ENCODE measurements at places on chromosomes 1 and 21.

- DNase-seq = no peak
Measured at GRCh38 chr21:20215959-20216358, 782.2 kb upstream of the NCAM2 start.

DNA sequence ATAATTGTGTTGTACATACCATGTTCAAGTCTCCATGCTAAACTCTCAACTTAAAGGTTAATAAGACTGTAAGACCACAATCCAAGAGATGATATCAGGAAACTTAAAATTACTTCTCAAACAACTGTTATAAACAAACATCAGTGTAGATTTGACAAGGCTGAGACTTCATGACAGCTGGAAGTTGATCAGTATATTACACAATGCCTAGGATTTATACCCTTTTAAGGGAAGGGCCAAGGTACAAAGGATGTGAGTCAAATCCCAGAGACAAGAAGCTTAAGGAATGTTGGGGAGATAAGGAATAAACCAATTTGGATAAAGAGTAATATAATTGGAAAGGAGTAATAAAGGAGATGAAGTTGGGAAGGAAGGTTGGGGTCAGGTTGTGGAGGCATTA lies 98.8 kb downstream of the LBR start:
- DNase-seq = no peak

GRCh38 chr1:75668813-75669212 lies 55.7 kb upstream of the ACADM start:
- DNase-seq = no peak

- no peak for DNase-seq
Measured at GRCh38 chr1:11072216-11072917, 12.5 kb upstream of the SRM start.

GRCh38 chr1:75233302-75233929 lies 99.2 kb downstream of the LHX8 start:
- DNase-seq = no peak

DNA sequence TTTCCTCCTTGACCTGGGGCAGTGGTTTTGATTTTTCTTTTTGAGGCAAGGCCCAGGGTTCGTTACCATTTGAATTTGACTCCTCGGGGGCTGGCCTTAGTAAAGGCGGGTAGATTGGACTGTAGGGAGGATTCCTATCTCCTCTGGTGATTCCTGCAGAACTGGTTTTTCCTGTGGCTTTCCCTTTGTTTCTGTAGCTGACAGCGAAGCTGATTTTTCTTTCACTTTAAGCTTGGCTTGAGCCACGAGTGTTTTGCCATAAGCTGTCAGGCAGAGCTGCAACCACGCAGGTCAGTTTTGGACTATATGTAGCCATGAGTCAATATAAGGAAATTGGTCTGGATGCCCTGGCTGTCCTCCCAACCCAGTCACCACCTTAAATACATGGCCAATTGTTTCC lies 28.7 kb upstream of the KCNJ15 start:
- DNase-seq = no peak

- DNase-seq = peak; percentile 54
Measured at GRCh38 chr1:217506878-217507277, 124.0 kb downstream of the GPATCH2 start.

DNA sequence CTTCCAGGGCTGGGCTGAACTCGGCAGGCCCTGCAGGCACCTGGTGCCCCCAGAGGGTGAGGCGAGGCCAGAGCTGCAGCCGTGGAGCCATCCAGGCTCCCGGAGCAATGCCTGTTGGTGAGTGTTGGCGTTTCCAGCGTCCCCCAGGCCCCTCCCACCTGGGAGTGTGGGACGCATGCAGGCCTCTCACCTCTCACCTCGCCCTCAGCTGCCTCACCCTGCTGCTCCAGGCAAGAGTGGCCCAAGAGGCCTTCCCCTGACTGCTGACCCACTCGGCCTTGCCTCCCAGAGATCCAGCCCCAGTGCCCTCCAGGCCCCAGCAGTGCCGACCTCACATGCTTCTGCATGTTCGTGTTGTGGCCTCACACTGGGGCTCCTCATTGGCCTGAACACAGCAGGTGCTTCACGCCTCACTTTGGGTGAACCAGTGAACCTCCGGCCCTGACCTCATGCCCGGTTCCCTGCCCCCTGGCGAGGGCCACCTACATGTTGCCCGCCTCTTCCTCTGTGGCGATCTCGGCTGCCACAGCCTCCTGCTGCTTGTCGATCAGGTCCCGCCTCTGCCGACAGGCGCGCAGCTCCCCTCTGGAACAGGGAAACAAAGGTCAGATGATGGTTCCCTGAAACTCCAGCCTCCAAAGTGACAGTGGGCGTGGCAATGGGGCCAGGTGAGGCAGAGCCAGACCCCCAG lies 17.0 kb downstream of the CFAP74 start:
- no peak for DNase-seq

DNA sequence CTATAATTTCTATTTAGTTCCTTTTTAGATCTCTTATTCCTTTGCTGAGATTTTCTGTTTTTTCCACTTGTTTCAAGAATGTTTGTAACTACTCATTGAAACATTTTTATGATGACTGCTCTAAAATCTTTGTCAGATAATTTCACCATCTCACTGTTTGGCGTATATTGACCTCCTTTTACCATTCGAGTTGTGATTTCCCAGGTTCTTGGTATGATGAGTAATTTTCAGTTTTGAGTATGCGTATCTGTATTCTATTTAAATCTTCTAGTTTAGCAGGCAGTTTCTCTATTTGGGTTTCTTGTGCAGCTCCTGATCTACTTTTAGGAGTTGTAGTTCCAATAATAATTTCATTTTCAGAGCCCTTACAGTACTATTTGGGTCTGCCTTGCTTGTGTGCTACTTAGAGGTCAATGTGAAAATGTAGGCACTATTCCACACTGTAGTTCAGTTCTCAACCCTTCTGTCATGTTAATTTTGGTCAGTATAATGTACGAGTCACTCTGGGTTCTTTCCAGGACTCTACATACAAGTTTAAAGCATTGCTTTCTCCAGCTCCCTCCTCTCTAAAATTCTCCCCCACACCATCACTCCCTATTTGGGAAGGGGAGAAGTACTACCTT lies 115.5 kb downstream of the ACBD6 start:
- no peak for DNase-seq

- DNase-seq = no peak
Measured at GRCh38 chr1:106249365-106249764, 807.1 kb upstream of the PRMT6 start.

GRCh38 chr1:44012404-44012803 lies 18.9 kb downstream of the SLC6A9 start:
- no peak for DNase-seq

Measured in NCI-H1436 treated with DMSO at 0.1 percent for 48 hours (cell line).